ENCODE measurements at places on chromosomes 4 and X. TPM values are rescaled to one million over a fixed set of nuclear protein-coding genes. Genes with fewer than 3 reads are reported as not detected.

DNA sequence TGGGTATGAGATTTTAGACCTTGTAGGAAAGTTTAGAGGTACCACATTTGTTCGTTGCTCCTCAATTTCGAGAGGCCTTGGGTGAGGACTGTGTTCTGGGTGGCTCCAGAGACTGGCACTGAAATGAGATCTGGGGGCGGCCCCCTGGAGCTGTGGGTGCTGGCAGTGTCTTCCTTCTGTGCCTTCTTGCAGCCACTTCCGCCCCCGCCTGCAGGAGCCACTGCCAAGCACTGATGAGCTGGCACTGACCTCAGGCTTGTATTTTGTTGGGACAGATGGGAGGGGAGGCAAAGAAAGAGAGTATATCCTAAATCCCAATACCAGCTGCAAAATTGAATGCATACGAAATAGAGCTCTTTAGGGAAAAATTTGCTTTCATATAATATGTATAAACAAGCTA, 64.5 kb upstream of the CLDN34 start:
- peak; percentile 29 for DNase-seq
- no peak overlapping the region for H3K4me3 ChIP-seq
- no peaks in the 10 kb centered on the region for H3K27me3 ChIP-seq
- H3K27ac ChIP-seq: no peak overlapping the region
- H3K4me1 ChIP-seq: peaks cover 50% of the 10 kb centered on the region
- H3K36me3 ChIP-seq: no peaks in the 10 kb centered on the region

DNA sequence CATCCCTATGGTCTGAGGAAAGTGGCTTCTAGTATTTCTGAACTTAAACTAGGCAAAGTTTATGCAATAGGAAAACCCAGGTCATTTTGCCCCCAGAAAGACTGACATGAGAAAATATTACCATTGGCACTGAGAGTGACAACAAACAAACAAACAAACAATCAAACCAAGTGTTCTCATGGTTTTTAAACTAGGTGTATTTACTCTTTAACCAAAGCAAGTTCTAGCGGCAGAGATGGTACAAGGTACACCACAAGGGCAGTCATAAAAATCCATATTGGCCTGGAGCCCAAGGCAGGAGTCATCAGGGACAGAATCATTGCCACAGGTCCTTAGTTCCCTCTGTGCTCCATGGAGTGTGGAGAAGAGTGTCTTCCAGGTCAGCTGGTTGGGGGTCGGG, 26.0 kb upstream of the ENPEP start:
- no peaks in the 10 kb centered on the region for H3K36me3 ChIP-seq
- H3K4me3 ChIP-seq: no peak overlapping the region
- H3K27me3 ChIP-seq: no peaks in the 10 kb centered on the region
- no peak for DNase-seq
- H3K4me1 ChIP-seq: no peaks in the 10 kb centered on the region

DNA sequence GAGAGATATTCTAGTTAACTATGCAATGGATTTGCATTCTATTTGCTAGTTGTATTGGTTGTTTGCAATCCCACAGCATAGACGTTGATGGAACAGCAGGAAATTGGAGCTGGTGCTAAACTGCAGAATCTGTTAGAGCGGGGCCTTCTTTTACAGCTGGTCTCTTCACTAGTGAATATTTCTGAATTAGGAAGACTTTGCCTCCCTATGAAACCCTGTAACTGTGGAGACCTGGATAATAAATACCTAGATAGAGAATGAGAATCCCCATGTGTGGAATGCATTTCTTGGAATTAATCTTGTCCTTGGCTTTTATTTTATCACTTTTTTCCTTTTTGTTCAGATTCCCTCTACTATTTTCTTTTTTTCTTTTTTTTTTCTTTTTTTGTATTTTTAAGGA, 109.7 kb downstream of the SHROOM3 start:
- no peak for DNase-seq
- no peaks in the 10 kb centered on the region for H3K36me3 ChIP-seq
- peaks cover 37% of the 10 kb centered on the region for H3K4me1 ChIP-seq
- no peaks in the 10 kb centered on the region for H3K27me3 ChIP-seq

DNA sequence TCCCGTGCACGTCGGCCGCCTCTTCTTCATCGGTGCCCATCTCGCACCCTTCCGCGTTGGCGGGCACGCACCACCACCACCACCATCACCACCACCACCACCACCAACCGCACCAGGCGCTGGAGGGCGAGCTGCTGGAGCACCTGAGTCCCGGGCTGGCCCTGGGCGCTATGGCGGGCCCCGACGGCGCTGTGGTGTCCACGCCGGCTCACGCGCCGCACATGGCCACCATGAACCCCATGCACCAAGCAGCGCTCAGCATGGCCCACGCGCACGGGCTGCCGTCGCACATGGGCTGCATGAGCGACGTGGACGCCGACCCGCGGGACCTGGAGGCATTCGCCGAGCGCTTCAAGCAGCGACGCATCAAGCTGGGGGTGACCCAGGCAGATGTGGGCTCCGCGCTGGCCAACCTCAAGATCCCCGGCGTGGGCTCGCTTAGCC, 1.4 kb downstream of the POU4F2 start:
- no peaks in the 10 kb centered on the region for H3K36me3 ChIP-seq
- no peak for DNase-seq
- H3K27ac ChIP-seq: no peak overlapping the region
- peaks cover 73% of the 10 kb centered on the region for H3K27me3 ChIP-seq
- H3K4me1 ChIP-seq: no peaks in the 10 kb centered on the region

DNA sequence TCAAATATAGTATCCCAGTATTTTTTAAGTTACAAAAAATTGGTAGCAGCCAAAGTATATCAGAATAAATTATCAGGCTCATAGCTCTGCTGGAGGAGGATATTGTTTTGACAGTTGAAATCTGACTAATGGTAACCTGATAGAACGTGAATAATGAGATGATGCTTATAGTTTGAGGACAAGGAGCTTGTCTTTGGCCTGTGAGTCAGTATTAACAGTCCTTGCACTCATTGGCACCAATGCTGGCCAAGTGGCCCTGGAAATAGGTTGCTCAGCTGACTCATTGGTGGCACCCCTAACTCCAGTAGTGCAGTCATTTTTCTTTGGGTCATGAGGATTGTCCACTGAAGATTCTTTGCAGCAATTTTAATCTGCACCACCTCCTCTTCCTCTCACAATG, 203.3 kb upstream of the JADE1 start:
- H3K27me3 ChIP-seq: no peaks in the 10 kb centered on the region
- H3K4me3 ChIP-seq: no peak overlapping the region
- peak overlapping the region; percentile 28 for H3K27ac ChIP-seq
- DNase-seq: peak; percentile 73
- H3K4me1 ChIP-seq: peaks cover 23% of the 10 kb centered on the region

- no peaks in the 10 kb centered on the region for H3K36me3 ChIP-seq
- no peaks in the 10 kb centered on the region for H3K27me3 ChIP-seq
- DNase-seq: peak; percentile 23
- H3K4me1 ChIP-seq: no peaks in the 10 kb centered on the region
- no peak overlapping the region for H3K27ac ChIP-seq
These were observed 65.1 kb downstream of the MAB21L2 start for GRCh38 chr4:150647008-150647407.

DNA sequence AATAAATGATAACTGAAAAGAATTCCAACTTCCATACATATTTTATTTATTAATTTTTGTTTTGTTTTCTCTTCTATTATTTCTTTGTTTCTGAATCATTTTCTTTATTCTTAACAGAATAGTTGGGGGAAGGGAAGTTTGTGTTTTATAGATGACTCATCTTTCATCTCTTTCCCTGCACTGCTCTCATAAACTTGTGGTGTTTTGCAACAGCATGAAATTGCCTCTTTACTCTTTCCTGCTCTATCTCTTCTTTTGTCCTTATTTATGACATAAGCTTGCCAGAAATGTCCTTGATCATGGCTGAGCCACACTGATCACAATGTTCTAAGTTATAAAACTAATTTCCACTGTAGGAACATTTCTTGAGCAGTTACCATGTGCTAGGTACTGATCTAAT, 22.3 kb downstream of the QRFPR start:
- H3K36me3 ChIP-seq: no peaks in the 10 kb centered on the region
- DNase-seq: peak; percentile 35
- no peaks in the 10 kb centered on the region for H3K27me3 ChIP-seq

DNA sequence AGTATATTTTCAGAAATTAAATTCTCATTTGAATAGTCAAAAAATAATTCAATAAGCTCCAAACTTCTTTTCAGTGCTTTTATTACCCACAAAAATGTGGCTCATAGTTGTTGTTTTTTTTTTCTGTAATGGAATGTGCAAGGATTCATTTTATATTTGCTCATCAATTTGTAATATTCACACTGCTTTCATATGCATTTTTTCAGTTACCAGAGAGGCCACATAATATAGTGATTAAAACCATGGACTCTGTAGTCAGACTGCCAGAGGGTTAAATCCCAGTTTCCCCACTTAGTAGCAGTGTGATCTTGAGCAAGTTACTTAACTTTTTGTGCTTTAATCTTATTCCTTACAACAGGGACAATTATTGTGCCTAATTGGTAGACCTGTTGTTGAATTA, 64.5 kb downstream of the FAM9B start:
- no peaks in the 10 kb centered on the region for H3K27me3 ChIP-seq
- peak; percentile 7 for DNase-seq
- no peak overlapping the region for H3K4me3 ChIP-seq
- no peak overlapping the region for H3K27ac ChIP-seq
- H3K36me3 ChIP-seq: no peaks in the 10 kb centered on the region

GATA1 gene
- total RNA-seq: not detected

ZNF630 gene
- 1.3 TPM for total RNA-seq

MXRA5 gene
- 60.6 TPM for total RNA-seq

CXCR3 gene
- total RNA-seq: not detected

ZNF280C gene
- total RNA-seq: 7.3 TPM

TRIML2 gene
- 63.3 TPM for total RNA-seq
